Fibroblast of upper back skin (primary cell): ENCODE measurements at places on chromosomes 6 and 20.

DNA sequence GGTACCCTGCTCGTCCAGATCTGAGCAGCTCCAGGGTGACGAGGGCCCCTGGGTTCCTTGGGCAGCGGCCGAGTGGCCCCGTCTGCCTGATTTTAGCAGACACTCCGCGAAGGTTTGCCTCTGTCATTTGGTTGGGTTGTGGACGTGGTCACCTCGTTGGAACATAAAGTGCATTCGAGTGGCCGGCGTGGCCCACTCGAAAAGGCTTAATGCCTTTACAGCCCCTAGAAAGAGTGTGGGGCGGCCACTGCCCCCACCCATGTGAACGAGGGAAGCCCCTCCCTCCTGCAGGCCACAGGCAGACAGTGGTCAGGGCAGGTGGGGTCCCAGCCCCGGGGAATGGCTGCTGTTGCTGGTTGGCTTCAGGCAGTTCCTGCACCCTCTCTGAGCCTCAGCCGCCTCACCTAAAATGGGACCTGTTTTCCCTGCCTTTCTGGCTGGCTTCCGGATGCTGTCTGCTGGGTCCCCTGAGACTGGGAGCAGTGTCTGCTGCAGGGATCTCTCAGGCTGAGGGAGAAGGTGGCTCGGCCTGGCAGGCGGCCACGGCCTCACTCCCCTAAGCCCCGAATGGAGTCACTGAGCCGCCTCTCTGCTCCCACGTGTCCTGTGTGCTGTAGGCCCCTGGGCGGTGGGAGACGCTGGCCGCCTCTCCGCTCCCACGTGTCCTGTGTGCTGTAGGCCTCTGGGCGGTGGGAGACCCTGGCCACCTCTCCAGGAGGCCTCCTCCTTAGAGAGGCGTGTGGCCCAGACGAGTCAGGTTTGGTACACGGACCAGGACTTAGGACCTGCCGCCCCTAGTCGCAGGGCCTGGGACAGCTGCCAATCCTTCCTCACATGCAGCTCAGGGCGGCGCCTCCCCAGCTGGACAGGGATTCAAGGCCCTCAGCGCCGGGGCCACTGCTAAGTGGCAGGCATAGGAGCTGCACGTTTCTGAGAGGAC, 233.0 kb downstream of the ERMARD start:
- DNase-seq = no peak

GRCh38 chr6:25168637-25169036, 110.5 kb upstream of the CARMIL1 start:
- DNase-seq = no peak

- DNase-seq = no peak
Measured at GRCh38 chr20:57582432-57583288, 21.8 kb downstream of the PCK1 start.

DNA sequence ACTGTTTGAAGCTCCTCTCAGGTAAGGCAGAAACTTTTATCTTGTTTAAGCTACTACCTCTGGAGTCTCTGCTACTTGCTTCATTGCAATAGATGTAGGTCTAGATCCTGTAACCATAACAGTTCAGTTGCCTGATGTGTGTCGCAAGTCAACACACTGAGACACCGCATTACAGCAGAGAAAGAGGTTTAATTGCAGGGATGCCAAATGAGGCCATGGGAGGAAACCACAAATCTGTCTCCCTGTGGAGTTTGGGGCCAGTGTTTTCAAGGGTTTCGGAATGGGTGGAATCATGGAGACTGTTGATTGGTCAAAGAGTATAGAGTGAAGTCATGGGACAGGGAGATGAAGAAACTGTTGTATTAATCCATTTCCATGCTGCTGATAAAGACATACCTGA, 57.1 kb upstream of the RBM24 start:
- DNase-seq = no peak

- no peak for DNase-seq
Measured at GRCh38 chr6:110369066-110369465, 10.9 kb upstream of the METTL24 start.

DNA sequence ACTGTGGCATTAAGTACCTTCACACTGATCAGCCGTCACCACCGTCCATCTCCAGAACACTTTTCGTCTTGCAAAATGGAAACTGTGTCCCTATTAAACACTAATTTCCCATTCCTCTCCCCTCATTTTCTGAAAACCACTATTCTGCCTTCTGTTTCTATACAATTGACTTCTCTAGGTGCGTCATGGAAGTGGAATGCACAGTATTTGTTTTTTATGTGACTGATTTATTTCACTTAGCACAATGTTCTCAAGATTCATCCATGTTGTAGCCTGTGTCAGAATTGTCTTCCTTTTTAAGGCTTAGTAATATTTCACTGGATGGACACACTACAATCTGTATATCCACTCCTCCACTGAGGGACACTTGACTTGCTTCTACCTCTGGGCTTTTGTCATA, 53.8 kb upstream of the PDE10A start:
- no peak for DNase-seq

DNA sequence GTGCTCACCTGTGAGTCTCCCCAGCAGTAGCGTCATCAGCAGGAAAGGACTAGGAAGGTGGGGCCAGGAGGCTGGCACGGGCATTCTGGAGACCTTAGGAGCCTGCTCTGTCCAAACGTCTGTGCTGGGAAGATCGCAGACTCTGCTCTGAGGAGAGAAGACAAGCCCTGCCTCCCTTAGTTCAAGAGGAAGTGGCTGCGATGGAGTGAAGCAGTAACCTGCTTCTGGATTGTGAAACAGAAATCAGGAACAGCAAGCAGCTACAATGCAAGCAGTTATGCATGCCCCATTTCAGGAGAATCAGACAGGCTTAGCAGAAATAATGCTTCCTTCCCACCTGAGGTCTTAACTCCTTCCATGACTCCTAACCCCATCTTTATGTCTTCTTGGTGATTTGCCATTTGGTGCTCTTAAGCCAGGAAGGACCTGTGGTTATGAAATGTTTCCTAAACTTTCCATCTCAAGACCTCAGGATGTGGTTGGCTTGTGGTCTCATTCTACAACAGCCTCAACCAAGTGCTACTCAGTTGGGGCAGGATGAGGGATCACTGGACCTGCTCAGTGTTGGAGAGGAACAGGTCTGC, at the start of gene SIRPB1:
Gene SIRPB1 (minus strand): TSS at position 149 of the 584 bp plus-strand sequence. CDS start 65 bp downstream, at position 84.
- DNase-seq = no peak

DNA sequence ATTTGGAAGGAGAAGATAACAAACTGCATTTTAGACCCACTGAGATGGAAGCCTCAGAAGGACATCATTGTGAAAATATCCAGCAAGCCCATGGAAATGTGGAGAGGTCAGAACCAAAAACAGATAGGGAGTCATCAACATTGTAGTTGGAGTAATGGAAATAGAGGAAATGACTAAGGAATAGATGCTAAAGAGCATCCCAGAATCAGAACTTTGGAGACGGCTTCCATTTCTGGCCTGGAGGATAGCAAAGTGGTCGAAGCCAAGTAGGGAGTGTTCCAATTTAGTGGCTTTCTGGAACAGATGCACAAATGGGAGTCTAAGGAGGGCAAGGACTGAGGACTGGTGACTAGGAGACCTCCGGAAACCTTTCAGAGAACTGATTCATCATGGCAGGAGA, 3.6 kb downstream of the BEND6 start:
- DNase-seq = peak; percentile 50

- DNase-seq = peak; percentile 48
Measured at GRCh38 chr20:64223526-64224067, 32.0 kb upstream of the PCMTD2 start.

- no peak for DNase-seq
Measured at GRCh38 chr20:57633945-57634491, 13.8 kb upstream of the ZBP1 start.

GRCh38 chr20:21237956-21238799, 65.0 kb upstream of the XRN2 start:
- no peak for DNase-seq

DNA sequence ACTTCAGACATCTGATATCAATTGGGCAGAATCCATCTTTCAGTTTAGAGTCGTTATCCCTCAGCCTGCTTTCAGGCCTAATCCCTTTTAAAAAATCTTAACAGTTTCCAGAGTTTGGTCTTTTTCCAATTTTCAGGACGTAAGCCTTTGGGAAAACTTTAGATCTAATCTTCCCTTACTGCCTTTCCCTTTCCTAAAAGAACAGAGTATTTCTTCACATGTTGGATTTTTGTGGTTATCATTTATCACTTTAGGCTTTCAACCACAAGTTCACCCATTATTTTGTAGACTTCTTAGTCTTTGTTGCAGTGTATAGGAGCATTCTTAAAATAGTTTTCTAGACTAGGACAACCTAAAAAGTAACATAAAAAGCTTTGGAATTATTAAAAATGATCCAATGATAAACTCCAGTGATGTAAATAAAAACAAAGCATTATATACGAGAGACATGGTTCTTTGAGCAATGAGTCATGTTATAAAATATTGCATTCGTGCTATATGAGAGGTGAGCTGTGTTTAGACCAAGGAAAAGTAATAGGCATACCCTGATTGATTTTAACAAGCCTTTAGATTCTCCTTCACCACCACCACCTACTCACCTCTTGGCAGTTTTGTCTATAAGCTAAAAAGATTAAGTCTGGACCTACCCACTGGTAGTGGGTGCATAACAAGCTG, 90.4 kb upstream of the MCHR2 start:
- peak; percentile 98 for DNase-seq

GRCh38 chr6:62707156-62707555, 421.1 kb upstream of the KHDRBS2 start:
- no peak for DNase-seq

GRCh38 chr6:74289884-74290283, 593.9 kb downstream of the CD109 start:
- DNase-seq = peak; percentile 65

- DNase-seq = no peak
Measured at GRCh38 chr20:17705916-17706315, 6.2 kb downstream of the BANF2 start.

GRCh38 chr6:53611889-53612288, 53.7 kb downstream of the KLHL31 start:
- no peak for DNase-seq

DNA sequence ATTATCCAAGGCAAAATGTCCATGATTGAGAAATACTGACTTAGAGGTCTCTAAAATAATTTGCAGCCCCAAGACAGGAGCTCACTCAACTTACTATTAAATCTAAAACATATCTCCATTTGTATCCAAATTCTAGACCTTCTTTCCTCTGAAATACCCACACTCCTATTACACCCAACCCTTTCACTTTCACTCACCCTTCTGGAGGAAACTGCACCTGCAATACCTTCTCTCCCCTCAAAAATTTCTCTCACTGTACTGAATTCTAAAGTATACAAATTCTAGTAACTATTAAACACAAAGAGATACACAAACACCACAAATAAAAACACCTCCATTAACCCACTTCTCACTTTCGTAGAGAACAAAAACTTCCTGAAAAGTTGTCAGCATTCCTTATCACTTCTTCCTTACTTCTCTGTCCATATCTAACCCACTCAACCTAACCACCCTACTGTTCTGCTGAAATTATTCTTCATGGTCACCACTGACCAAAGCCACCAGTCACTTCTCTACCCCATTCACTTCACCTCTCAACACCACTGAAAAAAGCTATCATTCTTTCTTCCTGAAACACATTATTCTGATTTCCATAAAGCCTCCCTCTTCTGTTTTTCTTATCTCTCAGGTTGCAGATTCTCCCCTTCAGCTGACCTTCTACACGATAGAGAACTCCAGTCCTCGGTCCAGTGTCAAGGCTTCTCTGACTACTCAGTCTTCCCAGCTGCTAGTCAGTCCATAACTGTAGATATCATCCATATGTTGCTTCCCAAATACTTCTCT, 12.0 kb downstream of the LMBRD1 start:
- DNase-seq = no peak
